Germinal center (tissue), 1 donor: ENCODE measurements at places on chromosomes 4 and X.

GRCh38 chrX:88605222-88605583 is 141.8 kb upstream of the CPXCR1 start:
- DNase-seq = no peak

GRCh38 chr4:119100655-119101054 is 35.0 kb upstream of the MYOZ2 start:
- DNase-seq = no peak

DNA sequence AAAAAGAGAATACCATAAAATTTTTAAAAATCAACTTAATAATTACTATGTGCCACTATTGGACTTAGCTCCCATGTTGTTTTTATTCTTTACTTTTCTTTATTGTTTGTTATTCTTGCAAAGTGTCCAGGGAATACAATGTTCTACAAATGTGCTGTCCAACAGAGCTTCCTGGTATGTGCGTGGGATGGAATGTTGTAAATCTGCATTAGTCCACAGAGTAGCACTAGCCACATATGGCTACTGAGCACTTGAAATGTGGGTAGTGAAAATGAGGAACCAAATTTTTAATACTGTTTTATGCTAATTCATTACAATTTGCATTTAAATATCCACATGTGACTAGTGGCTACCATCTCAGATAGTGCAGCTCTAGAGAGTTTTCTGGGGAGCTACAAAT is 14.3 kb upstream of the CORIN start:
- no peak for DNase-seq

DNA sequence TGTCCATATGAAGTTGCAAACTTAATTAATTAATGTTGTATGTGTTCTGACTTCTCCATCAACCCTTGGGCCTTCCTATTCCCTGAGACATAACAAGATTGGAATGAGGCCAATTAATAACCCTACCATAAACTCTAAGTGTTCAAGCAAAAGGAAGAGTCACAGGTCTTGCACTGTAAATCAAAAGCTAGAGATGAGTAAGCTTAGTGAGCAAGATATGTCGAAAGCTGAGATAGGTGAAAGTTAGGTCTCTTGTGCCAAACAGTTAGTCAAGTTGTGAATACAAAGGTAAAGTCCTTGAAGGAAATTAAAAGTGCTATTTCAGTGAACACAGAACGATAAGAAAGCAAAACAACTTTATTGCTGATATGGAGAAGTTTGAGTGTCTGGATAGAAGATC is 58.2 kb upstream of the GPRIN3 start:
- DNase-seq = no peak

DNA sequence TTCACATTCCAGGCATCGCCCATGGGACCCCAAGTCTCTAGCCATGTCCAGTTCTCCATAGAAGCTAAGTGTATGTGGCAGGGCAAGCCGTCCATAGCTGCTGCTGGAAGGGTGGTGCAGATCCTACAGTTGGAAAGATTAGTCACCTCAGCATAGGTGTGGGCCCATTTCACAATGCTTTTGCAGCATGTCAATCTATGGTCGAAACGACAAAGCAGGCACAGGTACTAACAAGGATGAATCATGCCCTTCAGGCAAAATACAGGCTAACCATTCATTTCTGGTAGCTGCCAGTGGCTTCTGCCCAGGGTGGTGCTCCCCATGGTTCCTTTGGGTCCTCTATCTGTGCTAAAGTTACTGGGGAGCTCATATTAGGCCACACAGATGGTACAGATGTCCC is 225.2 kb downstream of the ADGRL3 start:
- no peak for DNase-seq

- no peak for DNase-seq
Measured at GRCh38 chr4:35966566-35966965, 277.7 kb downstream of the ARAP2 start.

DNA sequence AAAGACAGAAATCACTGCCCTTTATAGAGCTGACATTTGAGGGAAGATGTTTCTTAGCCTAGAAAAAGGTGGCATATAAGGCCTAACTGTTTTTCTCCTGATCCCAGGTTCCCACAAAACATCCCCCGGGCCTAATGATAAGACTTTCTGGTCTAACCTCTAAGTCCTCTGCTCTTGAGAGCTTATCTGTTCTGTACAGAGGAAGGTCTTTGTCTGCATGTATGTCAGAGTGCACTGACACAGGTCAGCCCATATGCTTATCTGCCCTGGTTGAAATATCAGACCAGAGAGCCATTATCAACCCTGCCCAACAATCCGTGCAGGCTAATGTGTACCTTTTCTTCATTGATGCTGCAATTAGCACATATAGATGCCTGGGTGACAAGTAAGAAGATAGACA is 76.2 kb downstream of the ARHGEF9 start:
- DNase-seq = no peak

- no peak for DNase-seq
Measured at GRCh38 chr4:85952972-85953650, 406.7 kb downstream of the MAPK10 start.

DNA sequence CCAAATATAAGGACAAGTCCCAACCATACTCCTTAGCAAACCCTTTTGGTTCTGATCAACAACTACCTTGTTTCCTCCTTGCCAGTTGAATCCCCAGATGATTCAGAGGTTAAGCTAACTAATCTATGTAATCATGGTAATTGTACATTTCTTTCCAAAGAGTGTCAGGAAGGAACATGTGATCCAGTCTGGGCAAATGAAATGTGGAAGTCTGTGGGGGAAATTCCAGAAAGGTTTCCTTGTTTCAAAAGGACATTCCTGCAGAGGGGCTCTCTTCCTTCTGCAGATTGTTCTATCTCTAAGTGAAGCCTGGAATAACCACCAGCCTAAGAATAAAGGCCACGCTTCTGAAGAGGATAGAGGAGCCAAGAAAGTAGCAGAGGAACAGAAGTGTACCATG is 7.0 kb downstream of the PRSS12 start:
- no peak for DNase-seq

GRCh38 chr4:3313139-3313538 is 20.3 kb downstream of the RGS12 start:
- no peak for DNase-seq

DNA sequence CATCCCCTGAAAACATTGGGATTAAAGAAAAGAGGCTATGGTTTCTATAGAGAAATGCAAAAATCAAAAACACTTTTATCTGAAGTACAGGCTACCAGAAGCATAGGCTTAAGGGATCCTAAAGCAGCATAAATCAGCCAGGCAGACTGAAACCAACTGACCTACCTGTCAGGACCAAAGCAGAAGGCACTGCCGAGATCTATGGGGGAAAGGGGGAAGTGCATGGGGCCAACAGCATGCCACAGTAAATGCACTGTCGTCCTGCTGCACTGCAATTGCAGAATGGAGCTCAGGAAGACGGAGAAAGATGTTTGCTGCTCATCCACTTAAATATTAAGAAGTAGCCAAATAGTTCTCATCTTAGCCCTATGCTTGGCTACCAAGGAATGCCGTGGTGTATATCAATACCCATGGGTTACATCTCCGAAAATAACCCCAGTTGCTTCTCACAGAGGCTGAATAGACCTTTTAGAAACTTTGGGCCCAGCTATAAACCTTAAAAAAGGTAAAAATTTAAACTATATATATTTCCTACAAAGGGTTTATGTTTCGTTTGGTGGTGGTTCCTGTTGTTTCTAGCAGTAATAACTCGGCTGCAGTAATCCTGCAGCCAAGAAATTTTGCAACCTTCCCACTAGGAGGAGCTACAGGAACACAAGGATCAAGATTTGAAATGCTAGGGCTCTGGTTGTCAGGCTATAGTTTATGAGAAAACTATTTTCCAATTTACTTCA is 312.2 kb upstream of the DIAPH2 start:
- no peak for DNase-seq
